ENCODE measurements at places on chromosomes 3 and 15.
A peak's percentile ranks its signal among the peaks of the same experiment; 100 is the strongest.

- DNase-seq = peak; percentile 71
These were observed 36.9 kb downstream of the SENP8 start for GRCh38 chr15:72155003-72155621.

- no peak for DNase-seq
These were observed 26.8 kb downstream of the STARD5 start for GRCh38 chr15:81297147-81297572.

GRCh38 chr15:100461049-100461448, 67.7 kb downstream of the CERS3 start:
- DNase-seq = no peak

DNA sequence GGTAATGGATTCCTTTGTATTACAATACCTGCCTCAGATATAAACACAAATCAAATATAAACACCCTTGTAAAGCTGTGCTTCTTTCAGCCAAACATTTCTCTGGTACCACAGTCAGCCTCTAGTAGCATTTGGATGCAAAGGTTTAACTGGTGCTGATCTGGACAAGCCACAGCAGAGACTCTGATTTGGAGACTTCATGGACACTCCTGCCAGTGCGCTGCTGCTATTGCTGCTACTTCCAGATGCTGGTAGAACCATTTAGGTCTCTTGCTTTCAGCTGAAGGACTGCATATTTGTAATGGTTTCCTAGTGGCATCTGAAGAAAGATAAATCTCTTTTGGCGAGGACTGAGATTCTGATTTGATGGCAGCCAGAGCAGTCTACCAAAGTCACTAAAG, 36.9 kb downstream of the NCK1 start:
- DNase-seq = no peak

DNA sequence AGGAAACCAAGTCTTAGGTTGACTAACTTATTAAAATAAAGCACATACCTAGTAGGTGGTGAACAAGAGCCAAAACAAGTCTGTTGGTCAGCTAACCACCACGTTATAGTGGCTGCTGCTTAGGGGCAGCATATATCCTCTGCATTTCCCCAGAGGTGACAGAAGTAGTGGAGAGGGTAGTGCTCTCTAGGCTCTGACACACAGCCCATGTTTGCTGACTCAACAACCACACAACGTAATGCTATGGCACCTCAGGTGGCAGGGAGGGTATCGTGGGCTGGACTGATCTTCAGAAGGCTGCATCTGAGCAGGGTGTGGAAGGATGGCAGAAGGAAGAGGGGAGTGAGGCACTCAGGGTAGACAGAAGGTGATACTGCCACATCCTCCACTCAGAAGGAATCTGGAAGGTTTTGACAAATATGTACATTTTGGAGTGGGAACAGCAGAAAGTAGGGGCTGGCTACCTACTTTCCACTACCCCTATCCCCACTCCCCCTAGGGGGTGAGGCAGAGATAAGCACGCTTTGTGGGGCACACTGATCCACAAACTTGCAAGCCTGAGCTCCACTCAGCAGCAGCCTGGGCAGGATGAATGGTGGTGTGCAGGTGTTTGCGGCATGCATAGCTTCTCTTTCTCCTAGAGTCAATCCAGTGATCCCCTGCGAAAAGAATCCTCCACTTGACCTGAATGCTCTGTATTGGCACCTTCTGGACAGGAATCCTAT, 178.1 kb downstream of the RORA start:
- no peak for DNase-seq

- no peak for DNase-seq
These were observed 250.8 kb upstream of the CBLB start for GRCh38 chr3:106119614-106120082.

- DNase-seq = no peak
These were observed 25.5 kb upstream of the PTPRG start for GRCh38 chr3:61535826-61536225.

- DNase-seq = no peak
These were observed 41.3 kb downstream of the GLDN start for GRCh38 chr15:51382787-51383186.

DNA sequence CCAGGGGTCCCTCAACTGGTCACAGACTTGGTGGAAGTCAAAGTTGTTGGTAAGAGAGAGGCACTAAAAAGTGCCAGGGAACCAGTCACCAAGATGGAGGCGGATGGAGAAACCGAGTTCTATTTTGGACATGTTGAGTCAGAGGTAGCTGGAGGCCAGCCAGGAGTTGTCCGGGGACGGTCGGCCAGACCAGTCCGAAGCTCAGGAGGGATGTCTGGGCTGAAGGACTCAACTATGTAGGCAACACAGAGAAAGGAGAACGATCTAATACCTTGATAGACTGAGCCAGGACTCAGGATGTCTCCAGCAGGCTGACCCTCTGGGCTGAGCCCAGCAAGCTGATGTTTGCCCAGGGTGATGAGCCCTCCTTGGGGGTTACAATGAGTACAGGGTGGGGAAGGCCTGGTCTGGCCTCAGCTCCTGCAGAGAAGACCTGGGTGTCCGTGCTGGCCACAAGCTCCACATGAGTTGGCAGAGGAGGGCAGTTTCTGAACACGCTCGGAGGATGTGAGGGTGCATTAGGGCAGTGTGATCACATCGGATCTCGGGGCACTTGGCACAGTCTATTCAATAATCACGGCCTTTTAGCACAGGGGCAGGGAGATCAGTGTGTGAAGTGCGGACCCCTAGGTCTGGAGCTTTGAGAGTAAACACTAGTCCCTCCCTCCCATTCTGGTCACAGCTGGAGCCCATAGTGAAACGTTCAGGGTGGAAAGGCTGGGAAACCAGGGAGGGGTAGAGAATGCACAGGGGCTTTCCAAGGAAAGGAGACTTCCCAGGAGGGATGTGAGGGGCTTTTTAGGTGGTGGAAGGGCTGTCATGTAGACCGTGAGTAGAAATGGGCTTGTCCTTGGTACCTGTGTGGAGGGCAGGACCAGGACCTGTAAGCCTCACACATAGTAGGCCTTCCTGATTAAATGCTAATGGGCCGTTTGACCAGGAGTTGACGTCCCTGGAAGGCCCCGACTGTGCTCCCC, 111.9 kb downstream of the ETFA start:
- DNase-seq = peak; percentile 52

GRCh38 chr3:101791778-101792177, 12.8 kb downstream of the NXPE3 start:
- no peak for DNase-seq

DNA sequence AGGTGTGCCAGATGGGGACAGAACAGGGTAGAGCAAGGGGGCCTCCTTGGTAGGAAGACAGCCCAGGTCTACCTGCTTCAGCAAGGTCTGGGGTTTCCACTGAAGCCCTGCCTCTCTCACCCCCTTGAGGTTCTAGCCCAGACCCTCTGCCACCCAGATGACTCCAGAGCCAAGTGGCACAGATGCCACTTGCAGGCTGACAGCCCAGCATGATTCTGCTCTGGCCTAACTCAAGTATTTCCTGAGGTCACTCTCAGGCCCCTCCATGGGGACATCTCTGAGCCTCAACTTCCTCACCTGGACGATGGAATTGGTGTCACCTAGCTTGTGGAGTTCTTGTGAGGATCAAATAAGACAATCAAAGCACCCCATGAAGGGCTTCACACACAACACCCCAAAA, 23.9 kb downstream of the PLXNB1 start:
- DNase-seq = no peak

DNA sequence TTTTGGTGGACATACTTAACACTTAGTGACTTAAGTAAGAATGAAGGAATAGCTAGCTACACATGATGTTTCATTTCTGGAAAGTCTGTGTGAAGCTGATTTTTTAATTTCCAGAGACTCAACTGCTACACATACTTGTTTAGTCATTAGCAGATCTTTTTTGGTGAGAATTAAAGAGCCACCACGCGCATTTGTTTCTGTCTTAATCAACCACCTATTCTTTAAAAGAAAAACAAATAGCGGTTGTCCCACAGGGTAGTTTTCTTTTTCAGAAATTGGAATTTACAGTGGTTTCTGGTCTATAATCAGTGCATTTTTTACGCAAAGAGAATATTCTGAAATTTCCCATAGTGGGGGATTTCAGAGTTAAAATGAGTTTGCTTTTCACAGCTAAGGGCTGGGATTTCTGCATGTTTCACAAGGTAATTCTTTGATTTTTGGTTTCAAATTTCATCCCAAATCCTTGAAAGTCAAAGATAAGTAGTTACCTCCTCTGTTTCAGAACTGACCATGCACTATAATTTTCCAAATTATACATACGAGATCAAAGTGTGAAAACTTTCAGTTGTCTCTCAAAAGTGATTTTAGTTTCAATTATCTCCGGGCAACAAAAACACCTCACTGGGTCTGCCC, 631.0 kb upstream of the GRM7 start:
- DNase-seq = no peak

GRCh38 chr3:114498539-114499370, 204.9 kb downstream of the TIGIT start:
- DNase-seq = no peak

DNA sequence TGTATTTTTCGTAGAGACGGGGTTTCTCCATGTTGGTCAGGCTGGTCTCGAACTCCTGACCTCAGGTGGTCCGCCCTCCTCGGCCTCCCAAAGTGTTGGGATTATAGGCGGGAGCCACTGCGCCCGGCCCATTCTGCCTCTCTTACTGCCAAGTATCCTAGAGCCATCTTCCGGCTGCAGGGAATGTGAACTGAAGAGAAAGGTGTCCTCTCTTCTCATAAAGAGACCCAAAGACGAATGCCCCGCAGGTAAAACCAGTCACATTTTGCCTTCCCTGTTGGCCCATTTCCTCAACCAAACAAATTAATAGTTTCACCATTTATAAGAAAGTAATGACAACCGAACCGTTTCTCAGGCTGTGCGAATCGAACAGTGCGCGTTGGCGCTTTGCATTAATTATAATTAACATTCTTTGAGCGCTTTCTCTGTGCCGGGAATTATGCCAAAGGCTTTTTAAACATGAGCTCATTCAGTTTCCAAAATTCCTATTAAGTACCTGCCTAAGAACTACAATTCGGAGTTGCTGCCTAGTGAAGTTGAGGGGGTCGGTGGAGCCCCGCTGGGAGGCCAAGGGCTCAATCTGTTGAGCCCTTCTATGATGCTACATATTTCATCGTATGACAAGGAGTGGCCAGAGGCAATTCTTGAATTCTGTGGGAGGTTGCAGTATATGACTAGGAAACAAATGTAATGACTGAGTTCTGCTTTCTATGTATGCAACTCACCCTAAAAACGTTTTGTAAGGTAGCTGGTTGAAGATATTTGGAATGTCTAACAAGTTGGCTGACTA, 819 bp upstream of the RPL24 start:
- DNase-seq = no peak

- no peak for DNase-seq
These were observed 151.6 kb upstream of the CTDSPL start for GRCh38 chr3:37709946-37710640.

GRCh38 chr15:84604826-84605553, 4.2 kb downstream of the ZSCAN2 start:
- DNase-seq = no peak

DNA sequence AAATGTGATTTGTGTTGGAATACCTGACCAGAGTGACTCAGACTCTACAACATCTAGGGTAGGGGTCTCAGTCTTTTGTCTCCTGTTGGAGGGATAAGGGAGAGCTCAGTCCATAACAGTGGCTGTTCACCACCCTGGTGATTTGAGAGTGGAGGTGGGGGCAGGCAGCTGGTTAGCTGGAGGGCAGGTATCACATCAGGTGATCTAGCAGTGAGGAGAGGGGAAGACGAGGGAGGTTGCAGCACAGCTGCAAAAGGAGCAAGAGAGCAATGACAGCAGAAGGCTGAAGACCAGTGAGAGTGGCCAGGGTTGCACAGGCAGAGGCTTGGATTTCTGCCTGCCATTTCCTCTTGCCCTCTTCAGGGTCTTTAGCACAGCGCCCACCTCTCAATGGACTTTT, 38.4 kb downstream of the PLCL2 start:
- no peak for DNase-seq

DNA sequence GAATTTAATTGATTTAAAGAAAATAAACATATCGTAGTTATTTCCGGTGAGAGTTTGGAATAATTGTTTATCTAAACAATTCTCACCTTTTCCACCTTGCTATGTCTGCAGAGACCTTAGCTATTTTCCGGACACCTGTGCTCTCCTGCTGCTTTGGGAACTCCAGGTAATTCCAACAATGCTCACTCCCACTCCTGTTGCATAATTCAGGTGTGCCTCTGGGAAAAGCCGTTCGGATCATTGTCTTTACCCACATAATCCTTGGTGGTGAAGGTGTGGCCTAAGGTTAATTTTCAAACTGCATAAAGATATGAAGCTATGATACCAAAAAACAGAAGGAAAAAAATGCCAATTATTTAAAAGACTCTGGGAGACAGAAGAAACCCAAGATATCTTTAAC, 59.4 kb downstream of the LDHAL6B start:
- DNase-seq = no peak

DNA sequence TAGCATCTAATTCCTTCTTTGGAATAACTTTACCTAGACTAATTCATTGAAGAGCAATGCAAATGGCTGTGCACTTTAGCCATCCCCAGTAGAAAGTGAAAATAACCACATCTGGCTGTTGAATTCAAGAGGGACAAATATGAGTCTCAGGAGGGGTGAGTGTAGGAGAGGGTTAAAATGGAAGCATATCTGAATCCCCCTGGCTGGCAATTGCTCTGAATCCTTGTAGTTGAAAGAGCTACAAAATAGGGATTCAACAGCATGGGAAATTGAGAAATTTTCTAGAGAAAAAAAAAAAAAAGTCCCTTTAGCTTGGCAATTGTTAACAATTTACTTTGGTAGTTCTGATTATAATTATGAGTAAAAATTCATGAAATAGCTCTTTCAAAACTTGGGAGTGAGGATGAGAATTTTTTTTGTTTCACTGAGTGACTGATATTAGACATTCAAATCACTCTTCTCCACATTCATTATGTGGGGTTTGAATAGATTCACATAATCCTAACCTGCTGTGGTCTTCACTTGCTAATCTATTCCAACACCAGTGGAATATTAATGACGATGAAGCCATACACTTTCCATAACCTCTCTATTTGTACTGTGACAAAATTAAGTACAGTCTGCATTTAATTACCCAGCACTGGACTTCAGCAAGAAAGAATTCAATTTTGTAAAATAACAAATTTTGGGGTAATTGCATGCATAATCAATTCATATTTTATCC, 569.0 kb upstream of the MCTP2 start:
- DNase-seq = no peak

GRCh38 chr3:28337230-28337629, 11.3 kb upstream of the ZCWPW2 start:
- DNase-seq = no peak

DNA sequence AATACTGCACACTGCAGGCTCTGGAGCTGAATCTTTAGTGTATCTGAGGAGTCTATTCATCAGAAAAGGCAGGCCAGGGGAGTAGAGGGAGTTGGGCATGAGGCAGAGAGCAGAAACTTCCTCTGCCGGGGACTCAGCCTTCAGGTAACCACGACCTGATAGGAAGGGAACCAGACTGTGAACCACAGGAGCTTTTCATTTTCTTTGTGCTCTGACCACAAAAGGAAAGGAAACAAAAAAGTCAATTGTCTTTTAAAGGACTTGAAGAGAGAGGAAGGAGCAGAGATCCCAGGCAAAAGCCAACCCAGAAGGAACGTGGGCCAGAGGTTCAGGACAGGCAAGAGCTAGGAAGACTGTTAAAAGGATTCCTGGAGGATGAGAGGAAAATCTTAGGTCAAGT, 573.3 kb downstream of the EPHB1 start:
- no peak for DNase-seq

GRCh38 chr15:81061490-81062253, 60.9 kb downstream of the TLNRD1 start:
- DNase-seq = no peak

- no peak for DNase-seq
These were observed 330.9 kb downstream of the ERC2 start for GRCh38 chr3:56137415-56137814.
